B cell (primary cell): ENCODE measurements at places on chromosomes 12 and 14. TPM values are rescaled to one million over a fixed set of nuclear protein-coding genes. Genes with fewer than 3 reads are reported as not detected.

The MYH6 gene
- not detected in 2 replicates for total RNA-seq

The ADAM20 gene
- total RNA-seq, result 2.3 and 2.7 TPM in 2 replicates

GRCh38 chr14:99137913-99138571 lies 134.0 kb downstream of the BCL11B start:
- no peaks in the 10 kb centered on the region for H3K4me1 ChIP-seq
- DNase-seq, result no peak
- H3K36me3 ChIP-seq, result no peaks in the 10 kb centered on the region

The C14orf180 gene
- not detected in 2 replicates for total RNA-seq

- H3K4me1 ChIP-seq, result no peaks in the 10 kb centered on the region
- H3K27me3 ChIP-seq, result no peaks in the 10 kb centered on the region
- H3K4me3 ChIP-seq, result no peak overlapping the region
- H3K36me3 ChIP-seq, result no peaks in the 10 kb centered on the region
These were observed 29.9 kb downstream of the ANO4 start for GRCh38 chr12:100824476-100824875.

The P3H3 gene
- total RNA-seq, result 0.22 TPM in 1 of 2 replicates, not detected in the other

The SYNE3 gene
- total RNA-seq, result 76.1 and 79.5 TPM in 2 replicates

DNA sequence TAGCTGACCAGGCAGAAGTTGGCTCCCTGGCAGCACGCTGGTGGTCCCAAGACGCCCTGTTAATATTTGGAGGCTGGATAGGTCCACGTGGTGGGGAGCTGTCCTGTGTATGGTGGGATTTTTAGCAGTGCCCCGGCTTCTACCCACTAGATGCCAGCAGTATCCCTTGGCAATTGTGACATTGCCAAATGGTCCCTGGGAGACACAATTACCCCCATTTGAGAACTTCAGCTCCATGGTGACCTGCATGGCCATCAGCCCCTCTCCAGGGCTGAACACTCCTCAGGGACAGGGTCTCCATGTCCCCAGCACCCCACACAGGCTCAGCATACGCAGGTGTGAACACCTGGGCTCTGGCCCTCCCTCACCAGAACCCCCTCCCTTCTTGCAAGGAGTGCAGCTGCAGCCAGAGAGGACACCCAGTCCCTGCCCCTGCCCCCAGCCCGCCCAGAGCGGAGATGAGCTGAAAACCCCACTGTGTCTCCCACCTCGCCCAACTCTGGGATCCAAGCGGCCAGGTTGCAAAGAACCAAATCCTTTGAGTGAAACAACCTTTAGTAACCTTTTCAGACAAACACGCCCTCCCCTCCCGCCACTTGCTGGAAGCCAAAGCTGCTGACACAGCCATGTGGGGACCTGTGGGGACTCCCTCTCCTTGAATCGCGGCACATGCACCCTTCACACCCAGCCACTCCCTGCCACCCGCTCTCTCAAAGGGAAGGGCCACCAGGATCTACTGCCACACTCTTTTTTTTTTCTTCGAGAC lies 120.4 kb downstream of the CALM1 start:
- H3K27me3 ChIP-seq, result no peaks in the 10 kb centered on the region
- H3K4me3 ChIP-seq, result no peak overlapping the region
- no peak for DNase-seq
- no peak overlapping the region for H3K27ac ChIP-seq

DNA sequence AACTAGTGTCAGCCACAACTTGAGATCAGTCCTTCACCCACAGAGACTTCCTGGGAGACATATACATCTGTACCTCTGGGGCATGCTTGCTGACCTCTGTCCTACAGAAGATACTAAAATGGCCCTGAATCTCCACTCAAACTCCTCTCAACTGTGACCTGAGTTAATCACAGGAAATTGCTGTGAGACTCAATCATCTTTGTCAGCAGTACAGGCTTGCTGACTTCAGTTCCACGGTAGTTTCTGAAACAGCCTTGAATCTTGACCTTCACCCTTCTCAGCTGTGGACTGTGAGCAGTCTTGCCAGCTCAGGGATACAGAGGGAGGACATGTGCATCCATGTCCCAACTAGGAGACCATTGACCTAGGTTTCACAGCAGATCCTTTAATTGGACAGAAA lies 1.4 kb upstream of the KLRC1 start:
- no peaks in the 10 kb centered on the region for H3K36me3 ChIP-seq
- no peak for DNase-seq
- H3K27ac ChIP-seq, result no peak overlapping the region
- no peak overlapping the region for H3K4me3 ChIP-seq
- H3K4me1 ChIP-seq, result no peaks in the 10 kb centered on the region

The TAS2R46 gene
- 2.1 and 2.6 TPM in 2 replicates for total RNA-seq

DNA sequence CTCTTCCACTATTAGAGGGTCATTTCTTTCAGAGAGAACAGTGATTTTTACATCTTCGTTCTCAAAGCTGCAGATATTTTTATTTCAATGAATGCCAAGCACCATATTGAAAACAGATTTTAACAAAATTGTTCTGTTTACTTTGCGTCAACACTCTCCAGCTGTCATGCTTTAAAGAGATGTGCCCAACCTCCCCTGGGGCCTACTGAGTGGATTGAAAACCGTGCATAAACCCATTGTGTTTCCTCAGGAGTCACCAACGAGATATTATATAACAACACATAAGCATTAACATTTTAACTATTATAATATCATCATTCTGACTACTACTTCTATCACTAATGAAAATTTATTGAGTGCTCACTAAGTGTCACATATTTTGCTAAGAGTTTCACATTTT lies 81.6 kb downstream of the MYF5 start:
- no peaks in the 10 kb centered on the region for H3K4me1 ChIP-seq
- no peak overlapping the region for H3K4me3 ChIP-seq
- no peak for DNase-seq
- H3K27ac ChIP-seq, result no peak overlapping the region

DNA sequence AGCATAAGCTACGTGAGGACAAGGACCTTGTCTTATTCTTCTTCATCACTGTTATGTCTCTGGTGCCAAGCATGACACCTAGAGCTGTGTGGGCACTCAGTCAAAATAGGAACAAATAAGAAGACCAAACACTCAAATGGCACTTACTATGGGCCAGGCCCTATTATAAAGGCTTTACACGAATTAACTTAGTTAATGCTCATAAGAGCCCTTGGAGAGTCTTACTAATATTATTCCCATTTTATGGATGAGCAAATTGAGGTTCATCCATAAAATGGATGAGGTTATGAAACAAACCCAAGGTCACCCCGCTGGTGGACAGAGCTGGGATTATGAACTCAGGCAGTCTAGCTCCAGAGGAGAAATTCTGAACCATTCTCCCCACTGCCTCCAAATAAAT lies 47.7 kb downstream of the ISCA2 start:
- H3K36me3 ChIP-seq, result no peaks in the 10 kb centered on the region
- no peaks in the 10 kb centered on the region for H3K4me1 ChIP-seq
- no peak overlapping the region for H3K27ac ChIP-seq
- no peaks in the 10 kb centered on the region for H3K27me3 ChIP-seq
- DNase-seq, result no peak
- no peak overlapping the region for H3K4me3 ChIP-seq

- H3K4me3 ChIP-seq, result no peak overlapping the region
- no peaks in the 10 kb centered on the region for H3K27me3 ChIP-seq
- H3K4me1 ChIP-seq, result no peaks in the 10 kb centered on the region
- no peak for DNase-seq
- H3K27ac ChIP-seq, result no peak overlapping the region
These were observed 12.5 kb downstream of the PGAM5 start for GRCh38 chr12:132723015-132723763.

GRCh38 chr14:64763801-64764621 lies 59.8 kb downstream of the PLEKHG3 start:
- DNase-seq, result peak; percentile 17
- H3K27ac ChIP-seq, result no peak overlapping the region
- H3K27me3 ChIP-seq, result no peaks in the 10 kb centered on the region
- H3K36me3 ChIP-seq, result no peaks in the 10 kb centered on the region
- no peak overlapping the region for H3K4me3 ChIP-seq

DNA sequence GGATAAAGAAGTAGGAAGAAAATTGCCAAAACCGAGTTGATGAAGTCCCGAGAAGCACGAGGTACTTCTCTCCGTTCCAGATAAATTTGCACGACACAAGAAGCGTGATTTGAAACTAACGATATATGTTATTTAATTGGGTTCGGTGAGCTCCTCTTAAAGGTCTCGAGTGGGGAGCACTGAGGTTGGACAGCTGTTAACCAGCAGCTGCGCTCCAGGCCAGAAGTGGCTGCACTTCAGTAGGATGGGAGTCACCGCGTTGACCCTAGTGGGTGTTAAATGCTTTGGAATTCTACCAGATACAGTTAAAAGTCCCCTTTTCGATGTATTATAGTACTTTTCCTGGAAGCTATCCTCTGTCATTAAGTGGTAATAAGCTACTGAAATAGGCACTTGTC lies 953 bp upstream of the DCAF5 start:
- no peak overlapping the region for H3K27ac ChIP-seq
- H3K4me1 ChIP-seq, result peaks cover 9% of the 10 kb centered on the region
- H3K36me3 ChIP-seq, result peaks cover 3% of the 10 kb centered on the region
- H3K4me3 ChIP-seq, result peak overlapping the region; percentile 92
- DNase-seq, result no peak
- H3K27me3 ChIP-seq, result no peaks in the 10 kb centered on the region

The PIWIL1 gene
- not detected in 2 replicates for total RNA-seq
